T-helper 17 cell (primary cell): ENCODE measurements at places on chromosomes 7 and 10.

GRCh38 chr10:29473406-29474100, 161.2 kb downstream of the SVIL start:
- H3K27me3 ChIP-seq: no peaks in the 10 kb centered on the region
- no peak overlapping the region for H3K4me3 ChIP-seq
- H3K27ac ChIP-seq: no peak overlapping the region
- peaks cover 13% of the 10 kb centered on the region for H3K36me3 ChIP-seq

DNA sequence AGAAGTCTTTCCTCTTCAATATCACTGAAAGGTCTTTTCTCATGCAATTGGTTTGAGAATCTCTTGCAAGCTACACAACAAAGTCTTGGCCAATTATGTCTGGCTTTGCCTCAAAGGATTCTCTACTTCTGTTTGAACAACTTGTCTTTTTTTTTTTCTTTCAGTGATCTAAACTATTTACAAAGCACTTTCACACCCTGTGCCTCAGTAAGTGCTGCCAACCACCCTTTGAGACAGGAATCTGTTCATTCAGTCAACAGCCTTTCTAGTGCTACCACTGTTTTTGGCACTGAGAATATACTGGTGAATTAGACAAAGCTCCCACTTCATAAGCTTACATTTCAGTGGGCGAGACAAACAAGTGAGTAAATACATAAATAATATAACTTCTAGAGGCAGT, 26.9 kb upstream of the SDK1 start:
- DNase-seq: no peak
- H3K4me3 ChIP-seq: no peak overlapping the region
- H3K4me1 ChIP-seq: peaks cover 2% of the 10 kb centered on the region
- peaks cover 6% of the 10 kb centered on the region for H3K27me3 ChIP-seq
- peaks cover 2% of the 10 kb centered on the region for H3K36me3 ChIP-seq

DNA sequence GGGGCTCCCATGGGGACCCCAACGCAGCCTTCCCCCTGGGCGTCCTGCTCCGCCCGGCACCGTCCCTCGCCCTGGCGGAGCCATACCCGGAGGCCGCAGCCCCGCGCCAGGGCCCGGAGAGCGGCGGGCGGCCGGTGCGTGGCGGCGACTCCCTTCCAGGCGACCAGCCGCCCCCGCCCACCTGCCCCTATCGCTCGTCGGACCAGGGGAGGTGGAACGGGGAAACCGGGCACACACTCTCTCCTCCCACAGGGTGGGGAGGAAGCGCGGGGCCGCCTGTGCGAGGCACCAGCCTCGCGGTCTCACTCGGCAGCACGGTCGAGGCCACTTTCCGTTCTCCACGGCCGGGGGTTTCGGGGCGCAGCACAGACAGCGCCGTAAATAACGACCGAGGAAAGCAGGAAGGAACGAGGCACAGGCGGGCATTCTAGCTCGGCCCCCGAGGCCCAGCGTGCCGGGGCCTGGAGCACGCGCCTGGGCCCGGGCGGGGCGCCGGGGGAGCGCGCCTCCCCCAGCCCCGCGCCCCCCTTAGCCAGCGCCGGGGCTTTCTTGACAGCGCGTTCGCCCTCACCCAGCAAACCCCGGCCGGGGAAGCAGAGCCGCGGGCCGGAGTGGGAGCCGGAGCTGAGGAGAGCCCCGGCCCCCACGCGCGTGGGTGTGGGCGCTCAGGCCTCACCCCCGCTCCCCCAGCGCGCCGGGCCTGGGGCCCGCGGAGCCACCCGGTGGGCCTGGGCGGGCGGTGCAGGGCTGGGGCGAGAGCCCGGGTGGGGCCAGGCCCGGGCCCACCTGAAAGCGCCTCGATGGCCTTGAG, 936 bp downstream of the IGF2BP3 start:
- H3K27ac ChIP-seq: peak overlapping the region; percentile 62
- H3K4me1 ChIP-seq: peaks cover 29% of the 10 kb centered on the region
- H3K36me3 ChIP-seq: peaks cover 2% of the 10 kb centered on the region
- DNase-seq: peak; percentile 22
- H3K4me3 ChIP-seq: peak overlapping the region; percentile 89

DNA sequence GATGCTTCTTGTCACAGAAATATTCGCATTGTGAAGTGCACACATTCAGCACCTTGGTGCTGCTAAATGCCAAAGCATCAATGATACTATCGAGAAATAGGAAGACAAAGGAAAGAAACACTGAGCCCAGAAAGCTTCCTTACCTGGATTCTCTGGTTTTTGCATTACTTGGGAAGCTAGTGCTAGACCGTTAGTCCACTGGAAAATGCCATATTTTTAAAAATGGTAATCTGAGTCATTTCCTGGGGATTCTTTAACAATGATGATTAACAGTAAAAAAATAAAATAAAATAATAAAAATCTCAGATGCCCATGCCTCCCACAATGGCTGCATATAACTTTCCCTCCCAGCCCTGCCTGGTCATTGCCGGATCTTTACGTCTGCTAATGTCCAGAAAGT, 420.1 kb upstream of the MGMT start:
- H3K4me1 ChIP-seq: peaks cover 8% of the 10 kb centered on the region
- no peak for DNase-seq
- H3K27ac ChIP-seq: no peak overlapping the region
- no peak overlapping the region for H3K4me3 ChIP-seq
- peaks cover 16% of the 10 kb centered on the region for H3K27me3 ChIP-seq
- H3K36me3 ChIP-seq: no peaks in the 10 kb centered on the region

DNA sequence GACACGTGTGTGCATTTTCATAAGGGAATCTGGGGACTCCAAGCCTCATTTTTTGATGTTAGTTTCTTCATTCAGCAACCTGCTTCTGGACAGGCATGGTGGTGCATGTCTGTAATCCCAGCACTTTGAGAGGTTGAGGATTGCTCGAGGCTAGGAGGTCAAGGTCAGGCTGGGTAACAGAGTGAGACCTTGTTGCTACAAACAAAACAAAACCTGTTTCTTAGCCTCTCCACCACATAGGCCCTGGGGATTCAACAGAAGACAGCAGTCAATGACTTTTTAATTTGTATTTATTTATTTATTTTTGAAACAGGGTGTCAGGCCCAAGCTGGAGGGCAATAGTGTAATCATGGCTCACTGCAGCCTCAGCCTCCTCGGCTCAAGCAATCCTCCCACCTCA, 6.9 kb upstream of the CYTH3 start:
- no peak for DNase-seq
- H3K27me3 ChIP-seq: no peaks in the 10 kb centered on the region
- H3K4me3 ChIP-seq: no peak overlapping the region
- H3K27ac ChIP-seq: no peak overlapping the region

- peak overlapping the region; percentile 72 for H3K27ac ChIP-seq
- peaks cover 7% of the 10 kb centered on the region for H3K4me1 ChIP-seq
- H3K27me3 ChIP-seq: peaks cover 6% of the 10 kb centered on the region
- peak overlapping the region; percentile 88 for H3K4me3 ChIP-seq
- H3K36me3 ChIP-seq: no peaks in the 10 kb centered on the region
- no peak for DNase-seq
These were observed 47.7 kb downstream of the NPVF start for GRCh38 chr7:25180592-25180923.

DNA sequence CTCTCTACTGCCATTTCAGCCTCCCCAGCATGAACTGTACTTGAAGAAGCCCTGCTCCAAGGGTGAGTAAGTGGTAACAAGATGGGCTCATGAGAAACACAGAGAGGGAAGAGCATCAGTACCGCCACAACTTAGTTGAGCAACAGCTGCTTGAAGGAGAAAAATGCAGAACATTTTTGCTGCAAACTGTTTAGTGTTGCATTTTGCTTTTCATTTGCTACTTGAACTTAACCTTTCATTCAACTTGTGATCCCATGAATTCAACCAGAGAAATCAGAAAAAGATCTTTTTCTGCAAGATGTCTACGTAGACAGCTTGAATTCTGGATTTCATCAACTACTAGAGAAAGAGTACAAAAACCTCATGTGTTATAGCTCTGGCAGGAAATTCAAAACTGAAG, 40.7 kb downstream of the ANK3 start:
- peaks cover 10% of the 10 kb centered on the region for H3K4me1 ChIP-seq
- H3K36me3 ChIP-seq: no peaks in the 10 kb centered on the region
- no peaks in the 10 kb centered on the region for H3K27me3 ChIP-seq
- no peak for DNase-seq
- H3K27ac ChIP-seq: no peak overlapping the region

DNA sequence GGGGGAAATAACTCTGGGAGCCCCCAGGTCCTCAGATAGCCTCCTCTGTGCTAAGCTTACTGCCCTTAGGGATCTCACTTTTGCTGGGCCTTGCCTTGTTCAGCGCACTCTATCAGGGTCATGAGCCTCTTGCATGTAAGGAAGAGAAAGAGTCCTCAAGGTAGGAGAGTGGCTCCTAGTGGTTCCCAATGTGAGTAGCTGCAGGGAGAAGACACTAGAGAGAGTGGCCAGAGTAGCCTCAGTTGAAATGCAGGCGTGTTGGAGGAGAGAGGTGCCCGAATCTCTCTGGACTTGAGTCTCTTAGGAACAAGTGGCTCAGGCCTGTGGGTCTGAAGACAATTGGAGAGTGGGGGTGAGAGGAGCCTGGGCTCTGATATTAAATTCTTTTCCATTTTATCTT, 94.3 kb upstream of the SORCS3 start:
- H3K4me3 ChIP-seq: no peak overlapping the region
- no peaks in the 10 kb centered on the region for H3K4me1 ChIP-seq
- no peak for DNase-seq

GRCh38 chr7:128004623-128005022, 26.6 kb downstream of the LRRC4 start:
- H3K27me3 ChIP-seq: no peaks in the 10 kb centered on the region
- H3K4me1 ChIP-seq: peaks cover 24% of the 10 kb centered on the region
- H3K27ac ChIP-seq: no peak overlapping the region
- no peak overlapping the region for H3K4me3 ChIP-seq
- peaks cover 2% of the 10 kb centered on the region for H3K36me3 ChIP-seq
- DNase-seq: no peak

- H3K4me3 ChIP-seq: no peak overlapping the region
- H3K27me3 ChIP-seq: peaks cover 32% of the 10 kb centered on the region
- no peak for DNase-seq
- no peaks in the 10 kb centered on the region for H3K36me3 ChIP-seq
These were observed 5.7 kb upstream of the TAS2R40 start for GRCh38 chr7:143216151-143216550.

DNA sequence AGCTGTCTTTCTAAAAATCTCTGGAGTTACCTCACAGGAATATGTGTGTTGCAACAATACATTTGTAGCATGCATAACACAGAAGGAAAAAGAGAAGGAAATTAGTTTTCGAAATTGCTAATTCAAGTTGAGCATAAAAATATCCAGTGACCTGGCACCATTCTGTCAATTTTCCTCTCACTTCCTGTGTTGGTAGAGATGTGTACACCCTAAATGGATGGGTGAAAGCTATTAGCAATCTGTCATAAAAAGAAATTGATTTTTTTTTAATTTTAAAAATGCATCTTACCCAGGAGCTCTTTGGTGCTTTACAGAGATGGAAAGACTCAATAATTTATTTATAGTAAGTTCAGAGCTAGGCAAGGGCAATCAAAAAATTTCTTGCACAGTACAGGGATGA, 333.3 kb upstream of the TMEM229A start:
- no peak overlapping the region for H3K27ac ChIP-seq
- H3K36me3 ChIP-seq: no peaks in the 10 kb centered on the region
- no peak for DNase-seq
- no peaks in the 10 kb centered on the region for H3K4me1 ChIP-seq
- H3K27me3 ChIP-seq: no peaks in the 10 kb centered on the region
- no peak overlapping the region for H3K4me3 ChIP-seq
